HEK293T (cell line): ENCODE measurements at places on chromosomes 4 and X.

DNA sequence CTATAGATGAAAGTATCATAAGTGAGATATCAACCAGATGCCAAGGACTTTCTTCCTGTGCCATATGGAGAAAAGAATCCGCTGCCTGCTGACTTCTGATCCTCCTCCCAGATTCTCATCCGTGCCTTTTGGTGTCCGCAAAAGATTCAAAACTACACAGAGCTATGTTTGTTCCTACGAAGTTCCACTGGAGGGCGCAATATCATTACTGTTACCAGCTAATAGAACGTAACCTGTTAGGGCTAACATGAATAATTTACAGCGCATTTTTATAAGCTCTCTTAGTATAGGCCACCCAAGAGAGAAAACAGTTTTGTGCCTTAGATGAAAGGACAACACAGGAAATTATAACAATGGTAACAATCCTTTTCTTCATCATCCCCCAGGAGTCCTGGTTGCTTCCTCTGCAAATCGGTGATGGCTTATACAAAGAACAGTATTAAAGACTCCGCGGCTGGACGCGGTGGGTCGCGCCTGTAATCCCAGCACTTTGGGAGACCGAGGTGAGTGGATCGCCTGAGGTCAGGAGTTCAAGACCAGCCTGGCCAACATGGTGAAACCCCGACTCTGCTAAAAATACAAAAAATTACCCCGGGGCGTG, 22.8 kb upstream of the CENPVL3 start:
- peak; percentile 46 for DNase-seq

DNA sequence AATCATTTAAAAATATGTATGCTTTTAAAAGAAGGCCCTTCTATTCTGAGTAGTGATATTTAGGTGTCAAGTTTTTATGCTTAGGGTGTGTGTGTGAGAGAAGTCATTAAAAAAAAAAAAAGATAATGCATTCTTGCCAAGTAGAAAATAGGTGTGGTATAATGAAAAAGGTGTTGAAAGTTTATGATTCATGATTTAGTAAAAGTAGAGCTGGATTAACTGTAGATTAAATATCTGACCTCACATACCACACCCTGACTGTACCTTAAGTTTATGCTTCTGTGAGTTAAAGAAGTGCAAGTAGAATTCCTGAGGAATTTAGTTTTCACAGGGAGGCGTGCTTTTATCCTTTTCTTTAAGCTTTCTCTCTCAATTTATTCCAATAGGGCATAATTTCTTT, 71.1 kb downstream of the BMPR1B start:
- no peak for DNase-seq

- DNase-seq = no peak
Observed at GRCh38 chrX:137848266-137848905, 282.5 kb downstream of the ZIC3 start.

DNA sequence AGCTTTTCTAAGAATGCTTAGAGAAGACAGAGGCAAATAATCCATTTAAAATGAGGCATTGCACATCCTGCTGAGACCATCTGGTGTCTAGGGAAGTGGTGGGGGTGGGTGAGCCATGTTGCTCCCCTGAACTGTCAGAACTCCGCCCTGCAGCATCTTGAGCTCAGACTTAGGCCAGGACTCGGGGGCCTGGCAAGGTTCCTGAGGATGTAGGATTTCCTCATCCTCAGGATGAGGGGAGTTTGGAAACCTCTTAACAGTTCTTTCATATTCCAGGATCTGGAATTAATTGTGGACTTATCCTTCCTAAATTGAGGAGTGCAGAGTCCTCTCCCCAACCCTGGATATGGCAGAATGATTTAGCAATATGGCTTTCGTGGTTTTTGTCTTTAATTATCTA, 6.6 kb downstream of the TLL1 start:
- DNase-seq = no peak

GRCh38 chrX:67288156-67288555, 255.7 kb upstream of the AR start:
- DNase-seq = no peak

DNA sequence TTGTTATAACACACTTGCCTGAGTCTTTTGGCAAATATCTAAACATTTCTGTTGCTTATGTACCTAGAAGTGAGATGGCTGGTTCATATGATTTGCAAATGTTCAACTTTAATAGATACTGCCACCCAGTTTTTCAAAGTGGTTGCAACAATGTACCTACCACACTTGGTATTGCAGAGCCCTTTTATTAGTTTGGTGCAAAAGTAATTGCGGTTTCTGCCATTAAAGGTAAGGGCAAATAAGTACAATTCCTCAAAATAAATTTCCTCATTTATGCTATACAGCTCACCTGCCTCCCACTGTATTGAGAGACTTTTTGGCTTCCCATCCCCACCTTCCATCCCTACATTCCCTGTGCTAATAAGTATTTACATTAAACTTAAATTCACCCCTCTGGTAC, 47.7 kb upstream of the COL25A1 start:
- DNase-seq = no peak

DNA sequence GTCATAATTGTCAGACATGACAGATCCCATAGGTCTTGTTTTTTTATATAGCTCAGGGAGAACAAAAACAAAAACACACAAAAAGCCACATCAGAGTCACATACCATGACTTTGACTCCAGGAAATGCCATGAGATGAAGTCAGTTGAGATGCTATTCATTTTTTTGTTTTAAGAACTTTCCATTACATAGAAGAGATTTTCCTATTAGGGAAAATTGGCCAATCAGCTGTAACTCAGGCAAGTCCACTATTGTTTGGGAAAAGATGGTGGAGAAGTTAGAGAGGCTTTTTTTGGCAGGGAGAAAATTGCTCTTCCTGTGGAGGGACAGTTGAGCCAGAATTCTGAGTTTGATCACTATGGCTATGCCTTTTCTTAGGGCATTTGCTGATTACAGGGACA, 72.6 kb downstream of the SMARCA5 start:
- DNase-seq = no peak

DNA sequence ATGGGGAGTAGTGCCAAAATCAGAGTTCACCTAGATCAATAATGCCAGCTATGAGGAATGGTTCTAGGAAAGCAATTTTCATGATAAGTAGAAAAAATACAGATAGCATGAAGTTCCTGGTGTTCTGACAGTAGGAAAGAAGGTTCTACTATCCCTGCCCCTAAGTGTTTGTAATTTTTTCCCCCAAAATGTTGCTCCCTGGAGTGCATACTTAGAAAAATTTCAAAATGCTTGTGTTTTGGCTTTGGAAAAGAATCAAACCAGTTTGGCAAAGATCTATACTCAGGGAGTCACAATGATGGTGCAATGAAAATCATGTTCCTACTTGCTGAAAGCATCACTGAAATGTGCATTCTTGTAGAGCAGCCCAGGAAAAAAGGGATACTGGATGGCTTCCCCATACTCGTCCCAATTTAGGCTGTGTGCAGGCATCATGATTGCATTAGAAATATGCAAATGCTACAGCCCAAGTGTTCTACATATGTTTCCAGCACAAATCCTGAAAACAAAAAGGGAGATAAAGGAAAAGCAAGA, 74.7 kb downstream of the LPAR4 start:
- no peak for DNase-seq

DNA sequence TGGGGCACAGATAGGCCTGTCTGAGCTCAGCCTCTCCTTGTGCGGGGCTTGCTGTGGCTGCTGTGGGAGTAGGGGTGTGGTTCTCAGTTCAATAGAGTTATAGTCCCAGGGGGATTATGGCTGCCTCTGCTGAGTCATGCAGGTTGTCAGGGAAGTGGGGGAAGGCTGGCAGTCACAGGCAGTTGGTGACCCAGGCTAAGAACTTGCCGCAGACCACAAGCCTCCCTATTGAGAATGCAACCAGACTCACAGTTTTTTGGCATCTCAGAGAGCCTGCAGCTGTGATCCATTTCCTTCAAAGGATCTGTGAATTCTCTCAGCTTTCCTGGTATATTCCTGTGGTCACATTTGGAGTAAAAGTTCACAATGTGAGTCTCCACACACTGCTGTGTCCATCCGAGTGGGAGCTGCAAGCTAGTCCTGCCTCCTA, 364.9 kb downstream of the ZNF674 start:
- DNase-seq = no peak

GRCh38 chrX:57406149-57406548, 119.6 kb downstream of the FAAH2 start:
- no peak for DNase-seq

GRCh38 chr4:3334316-3334715, 41.5 kb downstream of the RGS12 start:
- no peak for DNase-seq

- no peak for DNase-seq
Observed at GRCh38 chr4:97498875-97499274, 644.4 kb downstream of the STPG2 start.

GRCh38 chr4:127335732-127336131, 297.0 kb upstream of the INTU start:
- DNase-seq = no peak

- no peak for DNase-seq
Observed at GRCh38 chr4:39620551-39621313, 17.9 kb downstream of the SMIM14 start.

DNA sequence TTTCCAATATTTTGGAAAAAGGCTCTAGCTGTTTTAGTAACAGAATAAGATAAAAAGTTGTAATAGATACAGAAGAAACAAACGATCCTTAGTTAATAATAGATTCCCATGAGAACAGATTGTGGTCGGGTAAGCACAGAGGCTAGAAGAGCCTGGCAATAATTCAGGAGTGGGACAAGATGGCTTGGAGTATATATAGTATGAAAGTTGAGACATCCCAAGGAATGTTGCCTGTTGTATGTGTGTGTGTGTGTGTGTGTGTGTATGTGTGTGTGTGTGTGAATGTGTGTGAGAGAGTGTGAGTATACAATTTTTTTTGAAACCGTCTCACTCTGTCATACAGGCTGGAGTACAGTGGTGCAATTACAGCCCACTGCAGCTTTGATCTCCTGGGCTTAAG, 150.7 kb downstream of the PDGFC start:
- DNase-seq = no peak

GRCh38 chr4:153151535-153152455, 52.4 kb upstream of the TRIM2 start:
- peak; percentile 72 for DNase-seq

GRCh38 chr4:122702939-122703338, 29.6 kb upstream of the BBS12 start:
- DNase-seq = no peak

GRCh38 chr4:42352049-42352448, 45.2 kb upstream of the SHISA3 start:
- no peak for DNase-seq

- DNase-seq = no peak
Observed at GRCh38 chr4:172404676-172405075, 591.5 kb downstream of the GALNTL6 start.

DNA sequence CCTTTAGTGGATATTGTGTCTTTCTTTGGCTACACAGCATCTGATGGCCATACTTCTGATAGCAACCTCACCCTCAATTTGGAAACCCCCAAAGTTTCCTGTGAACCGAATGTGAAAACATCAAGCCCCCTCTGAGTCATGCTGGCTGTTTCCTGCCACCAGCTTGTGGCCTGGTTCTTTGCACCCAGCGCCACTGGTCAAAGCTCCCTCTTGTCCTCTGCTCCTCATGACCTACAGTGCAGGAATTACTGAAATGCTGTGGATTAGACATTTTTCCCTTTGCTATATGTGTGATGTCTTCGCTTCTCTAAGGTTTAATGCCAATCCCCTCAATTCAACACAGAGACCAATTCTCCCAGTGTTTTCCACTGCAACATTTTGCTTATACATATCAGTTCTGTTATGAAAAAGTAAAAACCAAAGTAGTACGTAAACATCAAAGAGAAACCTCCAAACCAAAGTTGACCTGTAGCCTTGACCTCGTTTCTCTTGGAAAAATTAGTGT, 224.0 kb upstream of the TENM3 start:
- DNase-seq = no peak

DNA sequence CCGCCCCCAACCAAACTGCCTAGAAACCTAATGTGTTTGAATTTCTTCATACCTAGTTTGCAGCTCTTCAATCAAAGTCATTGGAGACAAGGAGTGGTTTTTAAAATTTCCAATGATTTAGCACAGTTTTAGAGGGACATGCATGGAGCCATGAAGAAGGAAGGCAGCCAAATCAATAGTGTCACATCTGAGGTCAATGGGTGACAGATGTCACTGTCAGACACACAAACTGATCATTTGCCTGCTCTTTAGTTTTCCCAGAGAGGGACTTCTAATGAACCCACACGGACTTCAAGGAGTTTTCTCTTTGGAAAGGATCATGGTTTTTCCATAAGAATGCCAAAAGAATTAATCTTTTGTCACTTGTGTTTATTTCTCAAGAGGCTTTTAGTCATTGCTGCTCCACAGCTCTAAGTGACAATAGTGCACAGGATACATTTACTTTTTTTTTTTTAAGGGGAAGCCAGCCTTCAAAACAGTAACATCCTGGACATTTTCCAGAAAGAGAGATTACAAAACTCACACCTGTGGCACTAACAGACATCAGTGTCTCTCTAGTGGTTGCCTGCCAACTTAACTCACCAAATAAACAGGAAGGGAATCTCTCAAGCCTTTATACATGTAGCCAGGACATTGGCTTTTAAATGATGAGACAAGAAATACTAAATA, 251.1 kb upstream of the DIAPH2 start:
- no peak for DNase-seq

GRCh38 chrX:25023908-25024307, 8.1 kb upstream of the ARX start:
- no peak for DNase-seq

DNA sequence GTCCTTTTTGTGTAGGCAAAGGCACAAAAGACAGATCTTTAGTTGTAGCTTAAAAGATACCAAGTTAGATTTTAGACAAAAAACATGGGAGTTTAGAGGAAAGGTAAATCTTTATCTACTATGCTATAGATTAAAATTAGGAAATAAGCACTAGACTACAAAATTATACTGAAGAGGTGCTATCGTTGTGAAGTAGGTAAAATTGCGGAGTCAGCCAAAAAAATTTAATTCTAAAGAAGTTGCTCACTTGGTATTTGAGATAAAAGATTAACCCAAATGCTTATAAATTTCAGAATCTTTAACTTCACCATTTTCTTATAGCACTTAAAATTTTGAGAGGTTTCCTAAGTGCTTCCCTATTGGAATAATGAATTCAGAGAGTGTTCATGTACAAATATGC, 604.1 kb downstream of the GRXCR1 start:
- DNase-seq = no peak

- DNase-seq = no peak
Observed at GRCh38 chr4:72817012-72817411, 248.0 kb upstream of the ADAMTS3 start.

GRCh38 chr4:130850019-130850524, 1754.1 kb downstream of the C4orf33 start:
- DNase-seq = no peak

DNA sequence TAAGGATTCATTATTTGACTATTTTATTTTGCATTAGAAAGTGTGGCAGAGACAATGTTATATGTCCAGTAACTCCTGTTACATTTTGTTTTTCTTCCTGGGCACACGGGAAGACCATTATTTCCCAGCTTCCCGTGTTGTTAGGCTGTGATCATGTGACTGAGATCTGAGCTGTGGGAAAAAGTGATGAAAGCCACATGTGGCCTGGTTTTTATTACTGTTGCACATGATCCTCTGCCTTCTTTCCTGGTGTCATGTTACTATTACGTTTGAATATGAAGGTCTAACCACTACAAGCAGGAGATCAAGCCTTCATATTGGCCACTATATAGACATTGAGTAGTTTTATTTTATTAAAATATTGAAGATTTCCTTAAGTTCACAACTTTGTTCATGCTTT, 28.2 kb upstream of the MID1 start:
- peak; percentile 57 for DNase-seq

GRCh38 chr4:15489551-15489950, 19.9 kb downstream of the CC2D2A start:
- DNase-seq = no peak

GRCh38 chrX:121854614-121854911, 807.2 kb downstream of the GLUD2 start:
- no peak for DNase-seq

- no peak for DNase-seq
Observed at GRCh38 chr4:114601304-114602052, 2.9 kb downstream of the UGT8 start.
